ENCODE measurements at places on chromosomes 12 and 14. TPM values are rescaled to one million over a fixed set of nuclear protein-coding genes. Genes with fewer than 3 reads are reported as not detected.
A peak's percentile ranks its signal among the peaks of the same experiment; 100 is the strongest.

- H3K4me3 ChIP-seq, result peak within 1 kb of the TSS; percentile 46
- DNase-seq, result peak; percentile 87
- peak within 1 kb of the TSS; percentile 92 for H3K27ac ChIP-seq
- peaks cover 27% of the 10 kb centered on the region for H3K27me3 ChIP-seq
Measured at GRCh38 chr14:37172024-37172869, at the start of gene SLC25A21. Gene SLC25A21, minus strand, starts transcription at chr14:37172606.

GRCh38 chr12:45669792-45670191 lies 59.7 kb upstream of the ARID2 start:
- no peak overlapping the region for H3K4me3 ChIP-seq
- no peak for DNase-seq
- no peaks in the 10 kb centered on the region for H3K36me3 ChIP-seq
- peaks cover 37% of the 10 kb centered on the region for H3K4me1 ChIP-seq

Gene GPR132
- total RNA-seq, result 10.4 TPM

Gene MYH6
- total RNA-seq, result 1.5 TPM

Gene TAS2R8
- total RNA-seq, result not detected

DNA sequence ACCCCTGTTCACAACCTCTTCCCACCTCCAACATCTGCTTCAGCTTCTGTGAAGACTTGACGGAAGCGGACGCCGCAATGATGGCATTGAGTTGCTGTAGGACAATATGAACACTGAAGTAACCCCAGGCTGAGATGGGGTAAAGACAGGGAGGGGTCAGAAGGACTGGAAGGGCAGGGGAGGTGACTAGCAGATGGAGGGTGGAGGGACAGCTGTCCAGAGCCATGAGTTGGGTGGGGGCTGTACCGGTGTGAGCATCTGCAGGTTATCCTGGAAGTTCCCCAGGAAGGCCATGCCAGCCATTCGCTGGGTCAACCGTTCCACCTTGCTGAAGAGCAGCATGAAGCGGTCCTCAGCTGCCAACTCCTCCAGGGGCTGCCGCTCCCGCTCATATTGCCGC lies 26.1 kb downstream of the PRPF40B start:
- H3K4me1 ChIP-seq, result peaks cover 11% of the 10 kb centered on the region
- peaks cover 93% of the 10 kb centered on the region for H3K36me3 ChIP-seq
- peak overlapping the region; percentile 72 for H3K27ac ChIP-seq

GRCh38 chr14:80356413-80356812 lies 145.1 kb upstream of the DIO2 start:
- no peaks in the 10 kb centered on the region for H3K4me1 ChIP-seq
- no peaks in the 10 kb centered on the region for H3K27me3 ChIP-seq
- no peaks in the 10 kb centered on the region for H3K36me3 ChIP-seq
- DNase-seq, result no peak

- no peaks in the 10 kb centered on the region for H3K27me3 ChIP-seq
- no peak for DNase-seq
- H3K36me3 ChIP-seq, result no peaks in the 10 kb centered on the region
- H3K4me1 ChIP-seq, result no peaks in the 10 kb centered on the region
Measured at GRCh38 chr12:1351926-1352325, 242.5 kb downstream of the FBXL14 start.

Gene SLC25A47
- not detected for total RNA-seq

GRCh38 chr14:33435911-33436689 lies 497.4 kb downstream of the NPAS3 start:
- H3K27ac ChIP-seq, result no peak overlapping the region
- no peaks in the 10 kb centered on the region for H3K4me1 ChIP-seq
- H3K4me3 ChIP-seq, result no peak overlapping the region
- no peaks in the 10 kb centered on the region for H3K36me3 ChIP-seq

GRCh38 chr14:105486974-105487448 lies 325 bp downstream of the CRIP1 start:
- H3K27me3 ChIP-seq, result peaks cover 51% of the 10 kb centered on the region
- peaks cover 44% of the 10 kb centered on the region for H3K4me1 ChIP-seq
- H3K27ac ChIP-seq, result peak overlapping the region; percentile 97
- H3K36me3 ChIP-seq, result no peaks in the 10 kb centered on the region
- DNase-seq, result no peak

Gene B3GNT4
- 0.42 TPM for total RNA-seq

Gene PTHLH
- total RNA-seq, result 0.76 TPM

GRCh38 chr12:18810537-18811253 lies 72.8 kb downstream of the CAPZA3 start:
- H3K4me1 ChIP-seq, result no peaks in the 10 kb centered on the region
- no peak for DNase-seq
- no peaks in the 10 kb centered on the region for H3K27me3 ChIP-seq

Gene LMO3
- 172 TPM for total RNA-seq

DNA sequence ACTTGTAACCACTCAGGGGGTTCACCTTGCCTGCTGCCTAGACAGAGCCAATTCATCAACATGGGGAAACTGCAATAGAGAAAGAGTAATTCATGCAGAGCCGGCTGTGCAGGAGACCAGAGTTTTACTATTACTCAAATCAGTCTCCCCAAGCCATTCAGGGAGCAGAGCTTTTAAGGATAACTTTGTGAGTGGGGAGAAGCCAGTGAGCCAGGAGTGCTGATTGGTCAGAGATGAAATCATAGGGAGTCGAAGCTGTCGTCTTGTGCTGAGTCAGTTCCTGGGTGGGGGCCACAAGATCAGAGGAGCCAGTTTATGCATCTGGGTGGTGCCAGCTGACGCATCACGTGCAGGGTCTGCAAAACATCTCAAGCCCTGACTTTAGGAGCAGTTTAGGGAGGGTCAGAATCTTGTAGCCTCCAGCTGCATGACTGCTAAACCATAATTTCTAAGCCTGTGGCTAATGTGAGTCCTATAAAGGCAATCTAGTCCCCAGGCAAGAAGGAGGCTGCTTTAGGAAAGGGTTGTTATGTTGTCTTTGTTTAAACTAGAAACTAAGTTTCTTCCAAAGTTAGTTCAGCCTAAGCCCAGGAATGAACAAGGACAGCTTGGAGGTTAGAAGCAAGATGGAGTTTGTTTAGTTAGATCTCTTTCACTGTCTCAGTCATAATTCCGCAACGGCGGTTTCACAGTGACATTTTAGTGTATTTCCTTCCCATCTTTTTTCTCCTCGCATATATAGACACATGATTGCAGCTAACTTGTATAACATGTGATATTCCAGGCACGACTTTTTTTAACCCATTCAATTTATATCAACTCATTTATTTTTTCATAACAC lies 68.9 kb upstream of the NCOR2 start:
- H3K36me3 ChIP-seq, result no peaks in the 10 kb centered on the region
- no peaks in the 10 kb centered on the region for H3K27me3 ChIP-seq
- H3K4me1 ChIP-seq, result peaks cover 64% of the 10 kb centered on the region
- no peak for DNase-seq
- no peak overlapping the region for H3K27ac ChIP-seq

DNA sequence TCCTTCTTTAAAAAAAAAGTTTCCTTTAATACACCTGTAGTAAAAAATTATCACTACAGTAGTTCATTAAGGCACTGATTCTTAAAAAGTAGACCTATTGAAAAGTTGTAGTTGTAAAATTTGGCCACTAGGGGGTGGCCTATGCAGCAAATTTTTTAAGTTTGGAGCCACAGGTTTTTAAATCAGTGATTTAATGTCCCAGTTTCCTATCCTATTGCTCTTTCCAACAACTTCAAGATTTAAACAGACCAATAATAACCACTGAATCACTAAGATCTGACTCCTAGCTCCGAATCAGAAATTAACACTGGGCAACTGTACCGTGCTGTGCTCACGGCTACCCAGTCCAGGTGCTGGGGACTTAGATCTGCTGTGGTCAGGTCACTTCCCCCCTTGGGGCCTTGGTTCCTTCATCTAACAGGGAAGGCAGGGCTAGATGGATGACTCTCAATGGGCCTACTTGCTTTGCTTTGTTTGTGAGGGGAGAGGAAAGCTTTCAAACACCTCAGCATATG lies 279.3 kb downstream of the MED13L start:
- H3K4me3 ChIP-seq, result no peak overlapping the region
- H3K36me3 ChIP-seq, result peaks cover 66% of the 10 kb centered on the region
- peak overlapping the region; percentile 35 for H3K27ac ChIP-seq

GRCh38 chr12:96438330-96438729 lies 38.1 kb upstream of the CDK17 start:
- peaks cover 5% of the 10 kb centered on the region for H3K4me1 ChIP-seq
- no peak overlapping the region for H3K4me3 ChIP-seq
- H3K27me3 ChIP-seq, result no peaks in the 10 kb centered on the region
- no peaks in the 10 kb centered on the region for H3K36me3 ChIP-seq

- H3K4me1 ChIP-seq, result no peaks in the 10 kb centered on the region
- no peaks in the 10 kb centered on the region for H3K36me3 ChIP-seq
- no peak for DNase-seq
- H3K27ac ChIP-seq, result no peak overlapping the region
- H3K27me3 ChIP-seq, result no peaks in the 10 kb centered on the region
Measured at GRCh38 chr12:96136161-96136560, 58.0 kb upstream of the ELK3 start.

Gene TMPRSS12
- total RNA-seq, result not detected

Gene ZFHX2
- 2.9 TPM for total RNA-seq

Gene RIPK3
- total RNA-seq, result 26.3 TPM

GRCh38 chr12:29537298-29537697 lies 39.8 kb upstream of the OVCH1 start:
- H3K4me1 ChIP-seq, result no peaks in the 10 kb centered on the region
- no peak for DNase-seq
- H3K4me3 ChIP-seq, result no peak overlapping the region
- H3K27ac ChIP-seq, result no peak overlapping the region
- no peaks in the 10 kb centered on the region for H3K27me3 ChIP-seq

Gene DGKA
- 30.6 TPM for total RNA-seq

Data from left lung (tissue), 14 donors.